ENCODE measurements at places on chromosomes 11 and 22.
A peak's percentile ranks its signal among the peaks of the same experiment; 100 is the strongest.

DNA sequence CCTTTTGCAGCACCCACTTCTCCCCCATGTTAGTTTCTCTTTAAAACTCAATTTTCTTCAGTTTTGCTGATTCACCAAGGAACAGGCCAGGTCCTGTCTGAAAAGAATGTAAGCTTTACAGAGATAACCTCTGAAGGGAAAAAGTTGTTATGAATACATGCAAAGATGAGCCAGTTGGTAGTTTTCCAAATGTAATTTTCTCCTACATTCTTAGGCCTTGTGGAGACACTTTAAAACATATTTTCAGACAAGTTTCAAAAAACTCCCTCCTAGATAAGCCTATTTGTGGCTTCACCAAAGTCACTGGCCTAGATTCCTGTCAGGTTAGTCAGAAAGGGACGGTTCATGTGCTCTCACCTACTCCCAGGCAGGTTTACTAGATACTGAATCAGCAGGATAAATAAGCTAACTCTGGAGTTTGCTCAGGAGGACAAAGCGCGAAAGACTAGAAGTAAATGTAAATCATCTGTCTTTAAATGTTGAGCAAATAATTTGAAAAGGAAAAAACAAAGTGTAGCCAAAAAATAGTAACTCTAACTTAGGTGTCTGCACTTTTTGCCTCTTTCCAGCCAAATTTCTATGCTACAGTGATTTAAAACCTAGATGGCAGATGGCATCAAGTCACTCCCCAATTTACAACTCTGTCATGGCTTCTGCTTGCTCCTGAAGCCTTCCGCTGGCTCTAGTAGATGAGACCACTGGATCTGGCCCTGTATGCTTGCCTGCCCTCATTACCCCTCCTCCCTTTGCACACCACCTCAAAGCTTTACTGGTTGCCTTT, 4.9 kb upstream of the ATP6V1E1 start:
- DNase-seq = peak; percentile 22

GRCh38 chr22:32063701-32064100, 20.6 kb downstream of the SLC5A1 start:
- no peak for DNase-seq

DNA sequence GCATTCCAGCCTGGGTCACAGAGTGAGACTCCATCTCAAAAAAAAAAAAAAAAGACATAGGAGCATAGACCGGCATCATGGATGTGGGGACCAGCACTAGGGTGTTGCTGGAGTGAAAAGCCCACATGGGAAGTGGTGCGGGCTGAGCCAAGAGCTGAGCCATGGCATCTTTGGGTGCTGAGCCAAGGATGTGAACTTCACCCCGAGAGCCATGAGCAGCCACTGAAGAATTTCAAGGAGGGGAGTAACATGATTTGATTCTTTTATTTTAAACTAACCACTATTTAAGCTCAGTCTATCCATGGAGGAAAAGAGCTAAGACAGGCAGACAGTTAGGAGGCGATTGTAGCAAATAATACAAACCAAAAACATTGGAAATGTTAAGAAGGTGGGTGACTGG, 57.4 kb downstream of the AHNAK start:
- no peak for DNase-seq

DNA sequence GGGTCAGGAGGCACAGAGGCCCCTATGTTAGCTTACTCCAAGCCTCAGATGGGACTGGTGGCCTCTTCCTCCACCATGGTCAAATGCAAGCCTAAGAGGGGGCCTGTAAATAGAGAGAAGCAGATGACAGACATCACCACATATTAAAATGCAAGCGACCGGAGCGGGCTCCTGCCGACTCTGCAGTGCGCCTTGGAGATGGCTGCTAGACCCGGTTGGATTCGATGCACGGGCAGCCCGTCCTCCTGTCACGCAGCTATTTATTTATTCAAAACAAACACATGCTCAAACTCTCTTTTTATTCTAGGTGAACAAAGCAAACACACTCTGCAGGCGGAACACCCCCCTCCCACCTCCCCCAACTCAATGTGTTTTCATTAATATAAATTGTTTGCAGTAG, 208.0 kb downstream of the DSCAML1 start:
- no peak for DNase-seq

- no peak for DNase-seq
Observed at GRCh38 chr11:122317305-122317704, 201.3 kb upstream of the BLID start.

- no peak for DNase-seq
Observed at GRCh38 chr11:129223701-129224149, 31.6 kb upstream of the ARHGAP32 start.

GRCh38 chr22:38110008-38110862, at the start of gene BAIAP2L2:
BAIAP2L2 (minus strand) TSS chr22:38110684; CDS start chr22:38110525, 159 bp downstream.
- DNase-seq = no peak

DNA sequence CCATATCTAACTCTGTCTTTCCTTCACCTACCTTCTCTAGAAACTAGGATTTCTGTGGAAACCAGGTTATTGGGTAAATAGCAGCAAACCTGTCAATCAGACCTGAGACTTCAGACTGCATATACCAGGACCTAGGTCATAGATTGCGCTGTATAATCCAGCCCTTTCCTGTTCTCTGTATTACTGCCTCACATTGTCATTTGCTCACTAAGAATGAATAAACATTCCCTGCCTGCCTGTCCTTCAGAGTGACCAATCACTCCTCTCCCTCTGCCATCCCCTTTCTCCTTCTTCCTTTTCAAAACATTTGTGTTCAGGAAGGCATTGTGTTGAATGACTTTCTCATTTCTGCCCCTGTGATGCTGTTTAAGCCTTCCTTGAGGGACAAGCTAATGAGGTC, 14.1 kb upstream of the FZD4 start:
- no peak for DNase-seq

DNA sequence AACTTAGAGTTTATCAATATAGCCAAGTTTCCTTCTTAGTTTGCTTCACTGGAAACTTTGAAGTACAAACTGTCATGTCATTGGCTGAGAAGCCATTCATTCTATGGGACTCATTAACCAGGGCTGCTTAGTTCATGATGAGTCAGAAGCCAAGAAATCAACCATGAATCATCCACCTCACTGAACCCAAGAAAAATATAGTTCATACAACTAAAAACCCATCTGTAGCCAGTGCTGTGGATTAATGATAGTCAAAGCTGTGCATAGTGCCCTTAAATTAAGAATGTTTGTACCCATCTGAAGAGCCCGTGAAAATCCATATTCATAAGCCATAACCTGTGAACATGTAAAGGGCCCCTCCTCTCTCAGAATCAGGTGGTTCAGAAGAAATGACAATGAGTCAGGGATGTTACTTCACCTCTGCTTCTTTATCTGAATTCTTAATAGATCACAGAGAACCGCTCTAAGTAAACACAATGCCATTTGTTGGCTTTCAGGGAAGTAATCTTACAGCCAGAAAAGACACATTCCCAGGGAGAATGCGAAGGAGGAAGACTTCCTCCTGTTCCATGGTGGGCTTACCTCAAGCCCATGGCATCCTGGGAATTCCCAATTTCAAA, 25.4 kb downstream of the MMP20 start:
- DNase-seq = no peak

DNA sequence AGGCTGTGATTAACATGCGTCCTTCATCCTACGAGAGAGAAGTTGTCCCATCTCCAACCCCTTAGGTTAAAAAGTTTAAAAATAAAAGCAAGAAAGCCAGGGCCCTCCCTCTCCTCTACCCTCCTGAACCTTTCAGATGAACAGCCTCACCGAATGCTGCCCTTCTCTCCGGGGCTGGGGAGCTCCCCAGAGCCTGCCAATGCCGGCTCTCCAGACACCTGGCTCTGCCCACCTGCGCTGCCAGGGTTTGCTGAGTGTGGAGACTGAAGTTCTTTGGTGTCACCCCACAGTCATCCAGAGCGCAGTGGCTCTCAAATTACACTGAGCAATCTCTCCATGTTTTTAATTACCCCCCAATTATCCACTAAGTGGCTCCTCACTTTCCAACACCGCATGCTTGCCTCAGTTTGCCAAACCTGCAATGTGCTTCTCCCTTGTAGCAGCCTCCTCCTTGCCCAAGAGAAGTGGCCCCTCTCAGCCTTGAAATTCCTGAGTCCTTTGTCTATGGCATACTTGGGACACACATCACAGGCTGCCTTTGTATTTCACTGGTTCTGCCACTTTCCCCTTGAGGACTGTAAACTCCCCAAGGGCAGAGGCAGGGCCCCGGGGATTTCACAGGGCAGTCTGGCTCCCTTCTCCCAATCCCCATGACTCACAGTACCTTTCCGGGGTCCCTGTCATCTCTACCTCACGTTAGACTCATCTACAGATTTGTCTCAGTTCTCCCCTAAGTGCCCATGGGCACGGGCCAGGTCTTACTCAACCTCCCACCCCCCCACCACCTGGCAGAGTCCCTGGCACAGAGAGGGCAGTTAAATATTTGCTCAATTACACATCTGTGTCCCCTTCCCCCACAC, 2.0 kb downstream of the MYH9 start:
- DNase-seq = peak; percentile 59

GRCh38 chr22:29156507-29156906, 49.2 kb upstream of the EMID1 start:
- peak; percentile 18 for DNase-seq

- DNase-seq = no peak
Observed at GRCh38 chr11:133269267-133269666, 263.0 kb downstream of the OPCML start.

DNA sequence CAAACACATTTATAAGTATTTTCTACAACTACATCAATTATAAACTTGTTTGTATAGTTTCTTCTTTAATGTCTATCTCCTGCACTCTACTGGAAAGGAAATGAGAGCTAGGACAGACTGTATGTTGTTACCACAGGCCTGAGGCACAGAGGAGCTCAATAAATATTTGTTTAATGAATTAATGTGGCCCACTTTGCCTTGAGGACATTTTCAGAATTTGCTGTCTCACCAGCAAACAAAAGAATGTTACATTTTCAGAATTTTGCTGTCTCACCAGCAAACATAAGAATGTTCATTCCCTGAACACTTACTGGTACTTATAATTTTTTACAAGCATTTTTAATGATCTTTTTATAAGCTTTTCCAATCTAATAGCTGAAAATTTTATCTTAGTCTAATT, 41.9 kb upstream of the WNT7B start:
- no peak for DNase-seq

GRCh38 chr11:117546431-117547194, 219.0 kb downstream of the CEP164 start:
- no peak for DNase-seq

- no peak for DNase-seq
Observed at GRCh38 chr11:113715273-113715672, 9.2 kb upstream of the TMPRSS5 start.

GRCh38 chr11:126459691-126460281, 104.3 kb downstream of the ST3GAL4 start:
- no peak for DNase-seq
